ENCODE measurements at places on chromosomes 16 and 17.
A peak's percentile ranks its signal among the peaks of the same experiment; 100 is the strongest.

DNA sequence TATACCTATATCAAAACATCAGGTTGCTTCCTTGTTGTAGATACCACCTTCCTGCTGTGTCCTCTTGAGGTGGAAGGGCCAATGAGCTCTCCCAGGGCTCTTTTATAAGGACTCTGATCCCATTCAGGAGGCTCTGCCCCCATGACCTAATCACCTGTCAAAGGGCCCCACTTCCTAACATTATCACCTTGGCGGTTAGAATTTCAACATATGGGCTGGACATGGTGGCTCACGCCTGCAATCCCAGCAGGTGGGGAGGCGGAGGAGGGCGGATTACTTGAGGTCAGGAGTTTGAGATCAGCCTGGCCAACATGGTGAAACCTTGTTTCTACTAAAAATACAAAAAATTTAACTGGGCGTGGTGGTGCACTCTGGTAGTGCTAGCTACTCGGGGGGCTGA lies 86.4 kb downstream of the HAPSTR1 start:
- no peak for DNase-seq

DNA sequence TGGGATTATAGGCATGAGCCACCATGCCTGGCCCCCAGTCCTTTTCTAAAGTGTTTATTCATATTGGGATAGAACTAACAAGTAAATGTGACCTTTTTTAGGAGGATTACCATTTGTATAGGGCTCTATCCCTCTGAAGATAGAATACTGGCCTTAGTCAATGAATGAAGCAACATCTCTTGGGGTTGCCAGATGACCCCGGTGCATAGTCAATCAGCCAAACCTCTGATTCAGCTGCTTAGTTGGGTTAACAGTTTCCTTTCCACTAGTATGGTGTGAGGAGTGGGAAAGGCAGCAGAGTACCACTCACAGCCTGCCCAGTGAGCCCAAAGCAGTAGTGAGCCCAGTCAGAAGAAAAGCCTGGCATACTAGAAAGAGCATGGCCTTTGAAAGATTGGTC lies 94.6 kb upstream of the TBX2 start:
- no peak for DNase-seq

DNA sequence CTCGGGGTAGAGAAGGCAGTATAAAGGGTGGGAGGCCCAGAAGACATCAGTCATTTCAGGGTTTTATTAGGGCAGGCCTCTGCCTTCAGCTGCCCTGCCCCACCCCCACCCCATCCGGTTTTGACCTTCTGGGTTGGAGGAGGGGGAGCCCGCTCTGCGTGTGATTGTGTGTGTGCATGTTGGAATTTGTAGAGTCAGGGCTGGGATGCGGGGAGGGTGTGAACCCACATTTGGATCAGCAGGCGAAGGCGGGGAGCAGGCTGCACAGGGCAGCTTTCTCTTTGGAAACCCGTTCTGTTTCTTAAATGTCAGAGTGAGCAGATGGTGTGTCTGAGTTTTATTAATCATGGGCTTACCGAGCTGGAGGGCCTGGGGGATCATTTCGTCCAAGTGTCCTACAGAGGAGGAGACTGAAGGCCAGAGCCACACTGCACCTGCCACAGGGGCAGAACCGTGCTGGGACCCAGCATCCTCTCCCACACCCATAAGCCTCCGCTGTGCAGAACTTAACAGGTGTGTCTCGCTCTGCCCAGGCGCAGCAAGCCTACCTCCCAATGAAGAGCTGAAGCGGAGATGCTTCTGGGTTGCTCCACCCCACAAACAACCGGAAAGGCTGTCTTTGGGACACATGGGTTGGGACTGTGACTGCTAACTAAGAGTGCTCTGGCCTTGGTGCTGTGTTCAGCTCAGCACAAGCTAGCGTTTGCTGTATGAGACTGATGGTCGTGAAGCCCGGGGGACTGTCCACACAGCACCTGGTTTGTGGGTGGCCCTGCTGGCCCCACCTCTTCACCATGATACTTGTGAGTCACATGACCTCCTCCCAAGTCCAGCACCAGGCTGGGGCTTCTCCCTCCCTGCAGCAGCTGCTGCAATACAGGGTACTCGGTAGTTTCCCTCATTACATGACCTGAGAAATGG lies 70.9 kb upstream of the GSE1 start:
- DNase-seq, result no peak

DNA sequence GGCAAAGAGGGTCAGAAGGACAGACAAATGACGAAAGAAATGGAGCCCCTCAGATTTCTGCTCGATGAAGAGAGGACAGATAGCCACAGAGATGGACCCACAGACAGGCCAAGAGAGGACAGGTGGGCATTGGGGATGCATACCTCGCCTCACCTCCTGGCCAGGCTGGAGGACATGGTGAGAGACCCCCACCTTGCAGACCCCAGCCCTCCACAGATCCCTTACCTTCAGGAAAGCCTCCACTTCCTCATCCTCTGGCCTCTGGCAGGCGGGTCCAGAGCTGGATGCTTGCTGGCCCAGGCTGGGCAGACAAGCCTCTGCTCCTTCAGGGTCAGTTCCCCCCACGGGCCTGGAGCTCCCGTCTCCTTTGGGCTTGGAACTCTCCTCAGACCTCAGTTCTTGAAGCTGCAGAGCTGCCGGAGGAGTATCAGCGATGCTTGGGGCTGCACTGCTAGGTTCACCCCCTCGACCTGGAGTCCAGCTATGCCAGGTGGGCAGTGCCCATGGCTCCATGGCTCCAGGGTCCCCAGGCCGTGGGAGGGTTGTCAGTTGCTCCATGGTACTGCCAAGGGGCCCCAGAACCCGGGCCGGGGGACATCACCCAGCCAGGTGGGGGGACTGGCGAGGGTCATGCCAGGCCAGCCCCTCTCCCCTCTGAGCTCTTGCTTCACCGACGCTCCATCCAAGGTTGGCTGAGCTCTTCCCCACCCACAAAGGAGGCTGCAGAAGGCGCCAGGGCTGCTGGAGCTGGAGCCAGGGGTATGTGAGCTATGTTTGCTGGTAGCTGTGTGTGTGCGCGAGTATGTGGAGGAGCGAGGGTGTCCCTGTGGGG lies 1.0 kb downstream of the TSPOAP1 start:
- DNase-seq, result no peak

DNA sequence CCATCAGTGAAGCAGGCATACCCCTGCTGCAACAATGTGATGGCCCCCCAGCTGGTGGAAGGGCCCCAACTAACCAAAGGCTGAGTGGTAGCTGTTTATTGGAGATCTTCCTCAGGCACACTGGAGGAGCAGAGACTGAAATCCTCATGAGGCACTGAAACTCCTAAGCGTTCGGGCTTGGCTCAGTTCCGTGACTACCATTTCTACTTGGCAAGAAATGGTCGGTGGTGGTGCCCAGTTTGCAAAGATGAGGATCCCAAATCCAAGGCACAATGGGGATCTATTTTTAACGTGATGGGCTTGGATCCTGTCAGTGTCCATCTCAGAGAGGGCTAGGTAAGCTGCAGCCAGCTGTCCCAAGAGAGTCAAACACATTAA lies 82.8 kb downstream of the TNFRSF13B start:
- DNase-seq, result no peak

DNA sequence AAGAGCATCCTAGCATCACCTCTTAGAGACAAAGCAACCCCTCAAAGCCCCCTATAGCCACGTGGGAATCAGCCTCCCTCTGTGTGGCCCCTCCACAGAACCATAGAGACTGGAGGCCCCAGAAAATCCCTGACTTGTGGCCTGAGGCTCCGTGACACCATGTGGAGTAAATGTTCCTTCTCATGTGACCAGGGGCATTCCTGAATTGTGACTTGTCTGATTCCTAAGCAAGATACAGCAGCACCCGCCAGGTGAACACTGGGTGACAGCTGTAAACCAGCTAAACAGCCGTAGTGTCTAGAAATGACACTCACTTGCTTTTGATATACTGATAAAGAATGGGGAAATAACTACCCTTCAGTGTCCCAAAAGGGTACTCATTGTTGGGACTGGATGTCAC lies 79.0 kb downstream of the DYNLRB2 start:
- no peak for DNase-seq

DNA sequence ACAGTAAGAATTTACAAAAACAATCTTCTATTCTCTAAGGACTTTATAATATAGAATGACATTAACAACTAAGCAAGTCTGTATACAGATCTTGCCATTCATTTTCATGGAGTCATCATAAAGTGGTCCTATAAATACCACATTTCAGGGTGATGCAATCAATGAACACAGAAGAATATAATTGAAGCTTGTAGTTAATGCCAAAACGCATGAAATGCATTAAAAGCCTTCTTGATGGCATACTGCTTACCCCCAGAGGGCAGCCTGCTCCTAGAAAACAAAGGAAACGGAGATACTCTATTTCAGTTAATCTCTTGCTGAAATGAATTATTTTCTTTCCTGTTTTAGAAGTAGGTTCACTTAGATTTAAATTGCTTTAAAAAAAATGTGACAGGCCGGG lies 45.2 kb upstream of the STAC2 start:
- peak; percentile 26 for DNase-seq

DNA sequence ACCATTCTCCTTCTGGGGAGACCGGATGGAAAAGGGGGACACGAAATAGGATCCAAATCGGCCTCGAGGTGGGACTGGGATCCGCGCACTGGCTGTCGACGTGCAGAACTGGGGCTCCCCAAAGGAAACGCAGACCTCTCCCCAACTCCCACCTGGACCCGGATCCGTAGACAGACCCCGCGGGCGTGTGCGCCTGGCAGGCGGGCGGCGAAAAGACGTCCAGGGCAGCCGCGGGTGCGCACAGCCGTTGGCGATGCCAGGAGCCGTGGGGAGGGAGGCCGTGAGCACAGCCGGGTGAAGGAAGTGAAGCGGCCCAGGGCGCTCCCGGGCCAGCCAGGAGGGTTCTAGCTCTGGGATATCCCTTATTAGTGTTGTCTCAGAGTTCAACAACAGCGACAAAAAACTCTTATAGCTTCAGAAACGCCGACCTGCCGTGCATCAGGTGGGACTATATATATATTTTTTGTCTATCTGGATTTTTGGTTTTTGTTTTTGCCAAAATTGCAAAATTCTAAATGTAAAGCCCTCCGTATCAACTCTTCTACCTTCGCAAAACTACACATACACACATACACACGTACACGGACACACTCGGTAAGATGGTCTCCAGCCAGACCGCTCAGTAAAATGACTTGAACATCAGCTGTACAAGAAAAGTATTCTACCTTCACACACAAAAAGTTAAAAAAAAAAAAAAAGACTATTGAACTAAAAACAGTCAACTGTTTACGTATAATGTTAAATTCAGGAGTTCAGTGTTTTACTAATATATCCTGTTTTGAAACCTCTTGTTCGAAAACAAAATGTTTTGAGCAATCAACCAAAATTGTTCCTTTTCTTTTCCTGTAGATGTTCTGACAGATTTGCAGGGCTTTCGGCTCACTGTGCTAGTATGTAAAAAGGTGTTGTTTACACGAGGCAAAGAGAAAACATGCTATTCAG lies 5.2 kb upstream of the AATF start:
- no peak for DNase-seq

- DNase-seq, result no peak
Measured at GRCh38 chr16:80691111-80691741, 113.2 kb downstream of the CDYL2 start.

- DNase-seq, result no peak
Measured at GRCh38 chr16:66278111-66278531, 88.4 kb upstream of the CDH5 start.
